ENCODE measurements at places on chromosomes 7 and 10.

DNA sequence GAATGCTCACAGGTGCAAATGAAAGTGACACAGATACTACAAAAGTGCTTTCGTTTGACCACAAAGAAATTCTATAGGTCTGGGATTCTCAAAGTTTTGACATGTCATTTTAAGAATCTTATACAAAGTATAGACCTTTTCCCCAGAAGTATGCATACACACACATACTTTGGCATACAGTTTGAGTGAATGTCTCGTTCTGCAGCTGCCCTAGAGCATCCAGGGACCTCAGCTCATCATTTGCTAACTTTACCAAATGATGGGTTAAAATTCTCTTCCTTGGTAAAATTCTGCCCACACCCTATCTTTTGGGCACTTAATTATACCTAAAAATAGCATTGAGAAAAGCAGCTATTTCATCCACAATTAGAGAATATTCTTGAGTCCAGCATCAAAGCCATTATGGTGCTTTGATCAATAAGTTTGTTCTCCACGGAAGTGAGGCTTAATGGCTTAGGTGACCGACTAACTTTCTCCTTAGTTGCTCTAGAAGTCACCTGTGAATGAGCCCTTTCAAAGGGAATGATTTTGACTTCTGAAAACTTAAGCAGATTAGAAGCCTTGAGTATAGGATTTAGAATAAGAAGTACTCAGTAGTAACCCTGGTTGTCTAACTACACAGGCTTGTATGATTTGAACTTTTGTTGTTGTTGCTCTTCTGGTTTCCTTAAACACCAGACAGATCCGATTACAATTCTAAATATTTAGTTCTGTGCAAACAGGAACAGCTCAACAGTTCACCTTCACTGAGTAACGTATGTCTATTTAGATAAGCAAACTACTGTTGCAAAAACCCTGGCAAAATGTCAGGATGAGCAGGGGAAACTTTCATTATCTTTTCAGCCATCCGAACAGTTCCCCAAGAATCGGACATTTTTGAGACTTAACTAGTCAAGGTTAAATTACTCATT, 70.6 kb downstream of the CNNM2 start:
- no peak for DNase-seq

DNA sequence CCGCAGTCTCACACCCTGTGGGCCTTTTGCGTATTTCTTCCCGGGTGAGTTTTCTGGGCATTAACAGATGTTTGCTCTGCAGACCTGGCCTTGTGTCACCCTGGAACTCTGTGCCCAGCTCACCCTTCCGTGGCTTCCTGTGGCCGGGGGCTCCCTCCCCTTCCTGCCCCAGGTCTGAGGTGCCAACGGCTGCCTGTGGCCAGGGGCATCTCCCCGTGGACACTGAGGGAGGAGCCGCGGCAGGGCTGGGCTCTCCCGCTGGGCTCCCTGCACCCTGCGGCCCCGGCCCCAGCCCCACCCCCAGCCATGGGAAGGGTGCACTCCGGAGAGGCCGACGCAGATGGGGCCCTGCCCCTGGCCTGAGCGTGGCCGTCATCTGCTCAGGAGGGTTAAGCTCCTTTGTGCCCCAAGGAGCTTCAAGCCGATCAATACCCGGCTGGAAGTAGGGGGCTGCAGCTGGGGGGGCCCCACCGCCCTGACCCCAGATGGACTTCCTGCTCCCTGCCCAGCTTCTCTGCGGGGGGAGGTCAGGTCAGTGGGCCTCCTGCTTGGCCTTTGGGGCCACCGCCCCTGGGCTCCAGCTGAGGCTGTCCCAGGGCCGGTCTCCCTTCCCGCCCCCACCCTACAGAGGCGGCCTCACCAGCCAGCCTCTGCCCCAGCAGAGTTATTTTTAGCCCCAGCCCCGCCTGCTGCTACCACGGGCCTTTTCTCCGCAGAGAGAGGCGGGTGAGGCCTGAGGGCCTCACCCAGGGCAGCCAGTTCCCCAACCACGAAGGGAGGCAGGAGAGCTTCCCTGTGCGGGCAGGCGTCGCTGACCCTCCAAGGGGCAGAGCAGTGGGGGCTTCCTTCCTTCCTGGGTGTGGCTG, 24.2 kb downstream of the PWWP2B start:
- DNase-seq: no peak

DNA sequence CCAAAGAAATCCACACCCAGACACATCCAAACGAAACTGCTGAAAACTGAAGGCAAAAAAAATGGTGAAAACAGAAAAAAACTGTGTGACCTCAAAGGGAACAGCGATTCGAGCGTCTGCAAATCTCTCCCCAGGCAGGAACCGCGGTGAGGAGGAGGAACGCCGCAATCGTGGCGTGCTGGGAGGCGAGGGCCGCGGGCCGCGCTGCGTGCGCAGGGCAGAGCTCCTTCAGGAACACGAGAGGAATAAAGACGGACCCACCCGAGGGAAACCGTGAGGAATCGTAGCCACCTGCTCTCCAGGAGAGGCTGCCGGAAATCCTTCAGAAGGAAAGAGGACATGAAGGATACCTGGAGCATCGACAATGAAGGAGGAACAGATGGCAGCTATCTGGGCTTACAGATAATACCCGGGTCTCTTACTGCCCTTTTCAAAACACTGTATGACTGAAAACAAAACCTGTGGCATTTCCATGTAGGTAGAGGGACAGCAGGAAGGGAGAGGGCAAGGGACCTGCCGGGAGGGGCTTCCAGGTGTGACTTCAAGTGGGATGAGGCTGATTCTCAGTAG, 266.0 kb downstream of the MAD1L1 start:
- DNase-seq: no peak

DNA sequence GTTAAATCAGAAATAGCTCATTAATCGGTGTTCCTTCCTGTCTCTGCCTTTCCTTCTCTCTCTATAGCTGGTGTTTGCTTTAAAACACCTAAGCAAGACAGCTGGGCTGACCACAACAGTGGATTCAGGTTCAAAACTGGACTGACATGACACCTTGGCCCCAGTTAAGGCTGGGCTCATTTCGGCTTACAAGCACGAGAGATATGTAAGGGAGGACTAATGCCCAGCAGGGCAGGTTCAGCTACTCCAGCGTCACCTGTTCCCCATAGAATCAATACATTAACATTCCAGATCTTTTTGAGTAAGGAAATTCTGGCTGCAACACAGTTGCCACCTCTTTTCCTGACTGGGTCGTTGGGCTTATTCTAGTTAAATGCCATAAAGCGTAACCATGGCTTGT, 323.0 kb upstream of the AOAH start:
- DNase-seq: no peak

- DNase-seq: no peak
Measured at GRCh38 chr7:43824963-43825362, 44.4 kb downstream of the MRPS24 start.

DNA sequence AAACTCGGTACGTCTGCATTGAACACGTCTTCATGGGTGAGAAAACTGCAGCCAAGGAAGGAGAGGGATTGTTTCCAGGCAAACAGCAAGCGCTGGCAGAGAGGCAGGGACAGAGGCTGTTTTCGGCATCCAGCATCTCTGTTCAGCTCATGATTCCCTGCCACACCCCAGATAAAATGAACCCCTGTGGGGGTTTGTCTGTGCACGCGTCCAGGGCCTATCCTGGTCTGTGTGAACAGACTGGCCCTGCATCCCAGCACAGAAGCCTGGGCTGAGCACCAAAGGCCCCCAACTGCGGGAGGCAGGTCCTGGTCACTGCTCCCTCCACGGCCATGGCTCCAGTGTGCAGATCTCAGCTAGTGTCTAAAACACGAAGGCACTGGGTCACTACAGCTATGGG, 83.3 kb upstream of the FAM20C start:
- DNase-seq: no peak

DNA sequence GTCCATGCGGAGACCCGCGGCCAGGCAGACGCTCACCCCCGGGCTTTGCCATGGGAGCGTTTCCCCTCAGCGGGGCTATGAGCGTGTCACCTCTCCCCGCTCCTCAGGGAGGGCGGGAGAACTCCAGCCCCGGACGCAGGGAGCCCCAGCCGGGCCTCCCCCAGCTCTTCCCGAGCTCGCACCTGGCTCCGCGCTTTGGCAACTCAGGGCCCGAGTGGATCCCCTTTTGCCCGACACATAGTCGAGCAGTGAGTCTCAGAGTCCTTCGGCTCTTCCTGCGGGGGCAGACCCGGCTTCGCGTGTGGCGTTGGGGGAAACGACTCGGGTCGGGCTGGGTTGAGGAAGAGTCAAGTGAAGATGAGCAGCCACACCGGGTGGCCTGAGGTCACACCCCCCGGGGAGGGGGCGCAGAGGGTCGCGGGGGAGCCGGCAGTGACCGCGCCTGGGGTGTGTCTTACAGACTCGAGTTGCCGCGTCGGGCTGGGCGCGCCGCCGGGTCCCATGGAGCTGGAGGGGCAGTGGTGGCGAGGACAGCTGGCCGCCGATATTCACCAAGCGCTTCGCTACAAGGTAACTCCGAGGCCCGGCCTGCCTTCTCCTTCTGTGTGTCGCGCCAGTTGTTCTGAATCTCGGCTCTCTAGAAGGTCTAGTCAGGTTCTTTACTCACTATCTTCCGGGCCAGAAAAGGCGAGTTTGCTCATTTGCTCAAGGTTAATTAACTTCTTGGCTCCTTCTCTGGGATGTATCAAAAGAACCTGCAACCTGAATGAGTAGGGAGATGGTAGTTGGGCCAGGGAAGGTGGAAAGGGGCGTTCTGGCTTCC, 721 bp downstream of the CCNJ start:
- DNase-seq: peak; percentile 50

- DNase-seq: no peak
Measured at GRCh38 chr7:6237011-6237410, 35.4 kb downstream of the CYTH3 start.

DNA sequence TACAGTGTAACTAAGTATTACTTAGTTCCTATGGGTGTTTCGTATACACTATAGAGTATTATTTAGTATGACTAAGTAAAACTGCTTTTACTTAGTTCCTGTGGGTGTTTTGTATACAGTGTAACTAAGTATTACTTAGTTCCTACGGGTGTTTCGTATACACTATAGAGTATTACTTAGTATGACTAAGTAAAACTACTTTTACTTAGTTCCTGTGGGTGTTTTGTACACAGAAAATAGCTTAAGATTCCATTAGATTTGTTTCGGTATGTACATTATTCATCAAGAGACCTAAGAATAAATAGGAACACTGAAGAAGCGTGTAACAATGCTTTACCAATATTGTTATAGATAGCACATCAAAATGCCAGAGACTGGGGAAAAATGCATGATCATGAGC, 25.0 kb downstream of the IGF2BP3 start:
- no peak for DNase-seq

DNA sequence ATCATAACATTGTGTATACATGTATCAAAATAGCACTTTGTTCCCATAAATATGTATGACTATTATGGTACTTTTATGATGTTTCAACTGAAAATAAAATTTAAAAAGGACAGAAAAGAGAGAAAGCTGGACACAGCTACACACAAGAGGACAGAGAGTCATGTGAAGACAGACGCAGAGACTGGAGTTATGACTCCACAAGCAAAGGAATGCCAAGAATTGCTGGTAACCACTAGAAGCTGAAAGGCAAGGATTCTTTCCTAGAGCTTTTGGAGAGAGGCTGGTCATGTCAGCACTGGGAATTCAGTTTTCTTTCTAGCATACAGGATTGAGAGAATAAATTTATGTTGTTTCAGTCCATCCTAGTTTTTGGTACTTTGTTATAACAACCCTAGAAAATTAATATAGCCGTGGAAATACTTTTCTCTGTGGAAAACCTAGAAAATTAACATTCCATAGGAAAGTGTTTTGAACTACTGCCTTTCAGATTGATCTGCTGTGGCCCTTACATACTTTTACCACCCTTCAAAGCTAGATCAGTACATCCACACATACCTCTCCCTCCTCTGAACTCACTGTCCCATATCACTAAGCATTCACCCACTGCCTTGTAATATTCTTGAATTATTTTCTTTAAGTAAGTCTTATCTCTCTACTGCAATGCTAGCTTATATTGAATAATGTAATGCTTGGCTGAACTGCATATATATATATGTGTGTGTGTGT, 575.3 kb downstream of the IPMK start:
- no peak for DNase-seq

- DNase-seq: peak; percentile 21
Measured at GRCh38 chr7:47483604-47484273, 98.2 kb downstream of the TNS3 start.

DNA sequence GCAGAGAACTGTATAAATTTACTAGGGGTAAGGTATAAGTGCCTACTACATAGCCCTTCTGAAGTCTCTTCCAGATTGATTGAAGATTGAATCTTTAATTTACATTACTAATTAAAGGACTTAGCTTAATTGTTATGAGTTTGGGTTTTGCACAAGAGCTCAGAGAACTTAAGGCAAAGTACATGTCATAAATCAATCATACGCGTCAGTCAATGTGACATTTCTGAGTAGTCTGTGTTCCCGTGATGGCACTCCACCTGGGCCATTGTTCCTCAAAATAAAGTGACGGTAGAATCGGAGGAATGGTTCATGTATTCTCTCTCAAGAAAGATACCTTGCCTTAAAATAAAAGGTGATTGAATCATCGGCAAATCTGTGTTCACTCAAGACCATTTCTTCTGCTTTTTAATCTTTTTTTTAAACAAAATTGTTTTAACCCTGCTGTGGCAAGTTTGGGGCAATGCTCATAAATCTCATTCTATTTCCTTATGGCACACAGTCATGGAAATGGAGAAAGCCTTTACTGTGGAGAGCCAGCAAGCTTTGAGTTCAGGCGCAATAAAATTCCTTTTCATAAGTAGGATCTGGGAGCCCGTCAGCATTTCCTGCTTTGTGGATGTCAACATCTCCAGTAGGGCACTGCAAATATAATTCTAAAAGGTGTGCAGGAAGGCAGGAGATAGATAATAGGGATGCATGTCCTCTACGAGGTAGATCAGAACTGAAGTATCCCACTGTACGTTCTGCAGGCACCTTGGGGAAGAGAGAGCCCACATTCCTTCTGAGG, 427.4 kb downstream of the GATA3 start:
- no peak for DNase-seq

DNA sequence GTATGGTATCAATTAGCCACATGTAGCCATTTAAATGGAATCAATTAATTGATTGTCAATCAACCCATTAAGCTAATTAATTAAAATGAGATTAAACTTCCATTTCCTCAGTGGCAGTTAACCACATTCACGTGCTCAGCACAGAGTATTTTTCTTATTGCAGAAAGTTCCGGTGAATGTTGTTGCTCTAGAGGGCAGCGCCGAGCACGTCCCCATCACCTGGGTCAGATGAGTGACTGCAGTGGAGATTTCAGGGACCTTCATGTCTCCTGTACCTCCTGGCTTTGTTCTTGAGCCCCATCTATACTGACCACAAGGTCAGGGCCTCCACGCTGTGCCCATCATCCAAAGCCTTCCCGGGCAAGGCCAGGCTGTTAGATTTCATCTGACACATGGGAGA, 168.8 kb upstream of the MKI67 start:
- no peak for DNase-seq

DNA sequence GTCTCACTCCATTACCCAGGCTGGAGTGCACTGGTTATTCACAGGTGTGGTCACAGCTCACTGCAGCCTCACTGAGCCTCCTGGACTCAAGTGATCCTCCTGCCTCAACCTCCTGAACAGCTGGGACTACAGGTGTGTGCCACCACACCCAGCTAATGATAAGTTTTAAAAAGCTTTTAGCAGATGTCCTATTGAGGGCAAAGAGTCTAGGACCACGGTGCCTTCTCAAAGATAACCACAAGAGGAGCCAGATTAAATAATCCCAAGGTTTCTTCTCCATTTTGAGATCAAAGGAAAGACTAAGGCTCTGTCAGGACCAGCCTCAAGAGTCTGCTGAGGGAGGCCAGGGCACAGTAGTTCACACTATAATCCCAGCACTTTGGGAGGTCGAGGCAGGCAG, 4.7 kb downstream of the ATP5MF start:
- no peak for DNase-seq

- DNase-seq: no peak
Measured at GRCh38 chr7:17682586-17682985, 257.7 kb downstream of the SNX13 start.

GRCh38 chr7:42237811-42238541, 967 bp upstream of the GLI3 start:
- peak; percentile 68 for DNase-seq
